Natural killer cell treated with Interleukin-12 subunit alpha and Interleukin-12 subunit beta and Interleukin-15 and Interleukin-18, amount 100 ng/mL, for 72 hours (primary cell): ENCODE measurements at places on chromosomes 12 and 14. TPM values are rescaled to one million over a fixed set of nuclear protein-coding genes. Genes with fewer than 3 reads are reported as not detected.

DNA sequence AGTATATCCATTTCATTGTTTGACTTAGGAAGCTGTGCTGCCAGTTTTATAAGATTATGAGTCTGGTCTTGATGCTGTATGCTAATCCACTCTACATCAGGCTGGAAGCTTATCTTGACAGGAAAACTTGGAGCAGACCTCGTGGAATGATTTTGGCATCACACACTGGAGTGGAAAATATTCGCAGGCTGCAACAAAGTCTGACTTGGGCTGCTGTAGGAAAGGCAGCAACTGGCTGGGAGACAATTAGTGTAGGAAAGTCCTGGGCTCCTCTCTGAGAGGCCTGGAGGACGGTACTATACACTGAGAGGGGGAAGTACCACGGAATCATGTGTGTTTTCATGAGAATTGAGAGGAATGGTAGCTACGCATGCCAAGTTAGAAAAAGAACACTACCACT, 383.7 kb downstream of the ETNK1 start:
- no peak for DNase-seq

Gene BDKRB2
- total RNA-seq, result not detected

DNA sequence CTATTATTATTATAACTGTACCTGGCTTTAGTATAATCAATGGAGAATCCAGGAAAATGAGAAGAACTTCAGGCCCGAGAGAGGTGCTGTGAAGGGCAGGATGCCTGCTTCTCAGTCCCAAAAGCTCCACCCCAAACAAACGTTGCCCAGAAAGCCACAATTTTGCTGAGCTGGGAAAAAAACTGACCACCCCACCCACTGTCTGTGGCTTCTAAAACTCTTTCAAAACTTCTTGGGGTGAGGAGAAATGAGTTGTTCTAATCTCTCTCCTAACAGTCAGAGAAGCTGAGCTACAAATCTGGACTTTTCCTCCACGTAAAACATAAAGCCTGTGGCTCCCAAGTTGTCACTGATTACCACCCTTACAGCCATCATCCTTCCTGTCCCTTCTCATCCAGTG, 13.4 kb downstream of the VDR start:
- no peak for DNase-seq

DNA sequence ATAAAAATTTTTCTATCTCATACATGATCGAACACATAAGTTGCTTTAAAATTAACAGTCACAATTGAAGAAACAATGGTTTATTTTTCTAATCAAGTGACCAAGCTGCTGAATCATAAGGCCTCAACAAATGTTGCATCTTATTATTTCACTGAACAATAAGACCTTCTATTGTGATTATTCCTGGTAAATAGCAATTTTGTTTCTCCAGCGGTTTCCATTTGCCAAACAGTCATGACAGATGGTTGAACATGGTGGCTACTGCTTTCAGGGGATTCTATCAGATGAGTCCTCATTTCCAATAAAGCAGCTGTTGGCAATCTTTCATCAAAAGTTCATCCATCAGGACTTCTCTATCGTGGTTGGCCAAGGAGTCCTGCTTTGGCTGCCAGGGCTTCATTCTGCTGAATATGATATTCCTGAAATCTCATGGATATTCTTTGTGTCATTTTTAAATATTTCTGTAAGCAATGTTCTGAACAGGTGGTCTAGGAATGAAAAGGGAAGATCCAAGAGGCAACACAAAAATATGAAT, 13.0 kb downstream of the TOMM20L start:
- DNase-seq, result no peak

GRCh38 chr14:99179946-99180345, 92.1 kb downstream of the BCL11B start:
- DNase-seq, result no peak

Gene MMP17
- not detected for total RNA-seq

DNA sequence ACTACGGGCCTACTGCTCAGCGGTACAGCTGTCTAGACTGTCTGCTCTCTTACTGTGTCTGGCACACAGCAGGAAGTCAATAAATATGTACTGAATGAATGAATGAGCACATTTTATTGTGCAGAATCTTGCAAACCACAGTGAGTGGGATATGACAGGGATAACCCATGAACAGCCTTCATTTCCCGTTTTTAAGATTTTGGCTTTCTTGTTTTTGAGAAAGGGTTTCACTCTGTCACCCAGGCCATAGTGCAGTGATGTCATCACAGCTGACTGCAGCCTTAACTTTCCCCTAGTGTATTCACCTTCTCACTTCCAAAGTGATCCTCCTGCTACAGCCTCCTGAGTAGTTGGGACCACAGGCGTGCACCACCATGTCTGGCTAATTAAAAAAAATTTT, 203.1 kb downstream of the AEBP2 start:
- no peak for DNase-seq

GRCh38 chr14:37241198-37241597, 43.5 kb downstream of the MIPOL1 start:
- no peak for DNase-seq

DNA sequence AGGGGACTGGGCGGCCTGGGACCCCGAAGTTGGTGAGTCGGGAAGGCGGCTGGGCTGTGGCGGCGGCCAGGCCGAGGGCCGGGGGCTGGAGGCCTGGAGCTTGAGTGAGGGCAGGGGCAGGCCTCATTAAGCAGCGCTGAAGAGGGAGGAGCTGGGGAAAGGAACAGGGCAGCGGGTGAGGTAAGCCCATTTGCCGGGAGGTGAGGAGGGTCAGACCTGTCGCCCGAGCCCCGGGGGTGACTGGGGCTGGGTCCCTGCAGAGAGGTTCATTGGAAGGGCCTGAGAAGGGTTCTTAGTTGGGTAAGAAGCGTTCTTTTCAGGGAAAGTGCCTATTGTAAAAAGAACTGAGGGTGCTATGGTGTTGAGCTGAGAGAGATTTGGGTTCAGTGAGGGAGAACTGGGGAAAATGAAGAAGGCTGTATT, 441 bp downstream of the RAB5B start:
- DNase-seq, result no peak

- no peak for DNase-seq
Observed at GRCh38 chr12:46983959-46984841, 95.2 kb upstream of the PCED1B start.

DNA sequence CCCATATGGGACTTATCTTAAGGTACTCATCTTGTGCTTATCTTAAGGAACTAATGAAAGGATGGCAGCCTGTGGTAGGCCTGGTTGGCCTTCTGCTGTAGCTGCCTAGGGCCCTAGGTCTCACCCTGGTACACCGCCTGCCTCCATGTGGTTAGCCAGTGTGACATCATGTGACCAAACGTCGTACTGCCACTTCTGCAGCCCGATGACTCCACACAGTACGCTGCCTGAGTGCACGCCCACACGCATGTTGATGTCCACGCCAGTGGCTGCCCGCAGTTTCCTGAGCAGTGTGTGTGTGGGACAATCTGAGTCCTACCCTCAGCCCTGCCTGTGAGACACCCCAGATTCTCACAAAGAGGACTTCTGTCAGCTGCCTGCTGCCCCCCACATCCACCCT, 5.1 kb downstream of the ADCY4 start:
- DNase-seq, result peak; percentile 96

Gene CGRRF1
- 16.3 TPM for total RNA-seq

Gene ALDH1L2
- total RNA-seq, result 0.29 TPM

Gene ALKBH2
- total RNA-seq, result 13.7 TPM

Gene PTPRR
- total RNA-seq, result not detected

GRCh38 chr14:68679746-68680467, 113.0 kb downstream of the ZFP36L1 start:
- DNase-seq, result no peak

GRCh38 chr12:20197411-20197810, 170.9 kb upstream of the PDE3A start:
- no peak for DNase-seq
